Mesenteric fat pad (tissue), 1 donor: ENCODE measurements at places on chromosomes 2 and 18. TPM values are rescaled to one million over a fixed set of nuclear protein-coding genes. Genes with fewer than 3 reads are reported as not detected.

GRCh38 chr2:99651930-99652670 is 162.3 kb upstream of the REV1 start:
- DNase-seq, result no peak

The ALK gene
- total RNA-seq, result 1.0 TPM

GRCh38 chr18:57780706-57781347 is 22.3 kb downstream of the ATP8B1 start:
- no peak for DNase-seq

GRCh38 chr2:35281702-35282101 is 1073.9 kb upstream of the CRIM1 start:
- DNase-seq, result no peak

The NETO1 gene
- 4.3 TPM for total RNA-seq

The MOGAT1 gene
- total RNA-seq, result 0.74 TPM
